ENCODE measurements at places on chromosomes 6 and 20. TPM values are rescaled to one million over a fixed set of nuclear protein-coding genes. Genes with fewer than 3 reads are reported as not detected.

DNA sequence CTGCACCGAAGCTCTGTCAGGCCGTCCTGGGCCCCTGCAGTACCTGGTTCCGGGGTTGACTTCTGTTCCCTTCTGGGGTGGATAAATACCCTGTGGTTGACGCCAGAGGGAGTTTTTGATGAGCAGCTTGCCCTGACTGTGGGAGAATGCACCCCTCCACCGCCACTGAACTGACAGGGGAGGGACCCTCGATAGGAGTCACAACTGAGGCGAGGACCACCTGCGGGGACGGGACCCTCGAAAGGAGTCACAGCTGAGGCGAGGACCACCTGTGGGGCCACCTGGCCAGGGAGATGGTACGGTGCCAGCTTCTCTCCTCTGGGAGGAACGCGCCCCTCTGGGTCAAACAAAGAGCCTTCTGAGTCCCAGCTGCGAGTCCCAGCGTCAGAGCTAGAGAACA lies 100.1 kb upstream of the FRMD1 start:
- no peak for DNase-seq

Gene PLA2G7
- total RNA-seq = not detected

- DNase-seq = peak; percentile 35
These were observed 2.8 kb upstream of the KCNQ2 start for GRCh38 chr20:63475209-63475608.

DNA sequence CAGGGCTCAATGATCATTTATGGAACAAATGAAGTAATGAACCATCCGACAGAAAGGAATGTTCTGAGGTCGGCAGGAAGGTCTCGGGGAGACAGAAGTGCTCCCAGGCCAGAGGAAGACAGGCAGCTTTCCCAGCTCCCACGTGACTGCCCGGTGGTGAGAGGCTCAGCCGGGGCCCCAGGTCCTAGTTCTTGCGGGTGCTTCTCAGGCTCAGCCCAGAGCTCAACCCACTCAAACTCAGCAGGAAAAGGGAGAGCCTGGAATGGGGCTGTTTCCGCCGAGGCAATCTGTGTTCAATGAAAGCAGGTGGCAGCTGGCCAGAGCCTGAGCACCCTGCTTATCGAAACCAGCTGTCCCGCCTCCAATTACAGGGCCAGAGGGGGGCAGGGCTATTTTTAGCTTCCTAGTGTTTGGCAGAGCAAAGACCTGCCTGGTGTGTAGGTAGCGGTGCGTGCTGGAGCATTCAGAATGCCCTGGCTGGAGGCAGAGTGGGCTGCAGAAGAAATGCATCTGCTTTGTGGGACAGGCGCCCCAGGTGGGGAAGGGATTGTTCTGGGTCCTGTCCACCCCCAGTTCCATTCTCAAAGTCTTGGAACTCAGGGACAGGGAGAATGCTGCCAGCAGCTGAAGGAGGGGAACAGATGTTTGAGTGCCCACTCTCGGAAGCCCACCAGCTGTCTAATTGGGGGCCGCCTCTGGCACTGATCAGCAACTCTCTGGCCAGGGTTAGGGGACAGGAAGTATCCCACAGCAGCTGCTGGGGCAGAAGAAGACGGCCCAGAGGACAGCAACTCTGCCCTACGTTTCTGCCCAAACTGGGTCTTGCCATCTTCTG lies 145.1 kb downstream of the PREX1 start:
- DNase-seq = no peak

DNA sequence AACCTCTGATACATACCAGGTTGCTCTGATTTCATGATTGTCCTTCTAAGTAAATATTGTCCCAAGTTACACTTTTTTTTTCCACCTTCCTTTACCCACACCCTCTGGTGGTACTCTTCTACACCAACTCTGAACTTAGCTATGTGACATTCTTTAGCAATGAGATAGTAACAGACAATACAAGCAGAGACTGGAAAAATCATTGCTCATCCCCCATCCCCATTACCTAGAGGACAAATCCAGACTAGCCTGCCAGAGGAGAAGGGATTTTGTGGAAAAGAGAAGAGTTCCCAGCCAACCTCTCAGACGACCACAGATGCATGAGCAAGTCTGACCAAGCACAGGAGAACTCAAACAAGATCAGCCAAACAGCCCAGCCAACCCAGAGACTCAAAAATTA lies 32.8 kb upstream of the TFAP2B start:
- no peak for DNase-seq

- no peak for DNase-seq
These were observed 692.1 kb downstream of the HTR1B start for GRCh38 chr6:76771059-76771634.

- no peak for DNase-seq
These were observed 119.5 kb downstream of the ARHGAP18 start for GRCh38 chr6:129590408-129591022.

Gene KIF6
- total RNA-seq = 0.49 TPM

Gene MAD2L1BP
- total RNA-seq = 35.1 TPM

GRCh38 chr6:111714416-111715270 lies 109.0 kb upstream of the TRAF3IP2 start:
- no peak for DNase-seq

GRCh38 chr20:49310705-49311104 lies 32.8 kb upstream of the ZNFX1 start:
- peak; percentile 29 for DNase-seq

GRCh38 chr6:156779206-156780094 lies 2.3 kb downstream of the ARID1B start:
- peak; percentile 78 for DNase-seq

DNA sequence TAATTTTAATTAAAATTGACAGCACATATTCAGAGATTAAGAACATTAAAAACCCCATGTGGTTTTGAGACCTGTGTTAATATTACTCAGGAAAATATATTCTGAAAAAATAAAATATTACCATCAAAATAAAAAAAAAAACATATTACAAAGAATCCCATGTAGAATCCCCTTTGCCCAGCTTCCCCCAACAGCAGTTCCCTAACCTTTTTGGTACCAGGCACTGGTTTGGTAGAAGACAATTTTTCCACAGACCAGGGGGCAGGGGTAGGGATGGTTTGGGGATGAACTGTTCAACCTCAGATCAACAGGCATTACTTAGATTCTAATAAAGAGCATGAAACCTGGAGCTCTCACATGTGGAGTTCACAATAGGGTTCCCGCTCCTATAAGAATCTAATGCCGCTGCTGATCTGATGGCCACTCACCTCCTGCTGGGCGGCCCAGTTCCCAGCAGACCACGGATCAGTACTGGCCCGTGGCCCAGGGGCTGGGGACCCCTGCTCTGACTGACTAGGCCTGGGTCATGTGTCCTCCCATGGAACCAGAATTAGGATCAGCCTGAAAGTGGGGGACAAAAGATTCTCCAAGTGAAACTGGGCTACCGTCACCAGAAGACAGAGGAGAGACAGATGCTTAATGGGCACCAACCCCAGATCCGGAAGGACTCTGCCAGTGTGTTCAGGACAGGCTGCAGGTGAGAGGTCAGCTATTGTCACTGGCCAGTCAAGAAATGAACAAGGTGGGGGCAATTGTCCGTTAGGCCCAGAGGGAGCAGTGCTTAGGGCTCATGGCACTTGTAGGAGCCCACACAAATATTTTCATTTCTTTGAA lies 235.5 kb downstream of the PREX1 start:
- no peak for DNase-seq

Data from activated CD4-positive, alpha-beta T cell treated with anti-CD3 and anti-CD28 coated beads for 36 hours (primary cell).